ENCODE measurements at places on chromosomes 1 and 21.
A peak's percentile ranks its signal among the peaks of the same experiment; 100 is the strongest.

DNA sequence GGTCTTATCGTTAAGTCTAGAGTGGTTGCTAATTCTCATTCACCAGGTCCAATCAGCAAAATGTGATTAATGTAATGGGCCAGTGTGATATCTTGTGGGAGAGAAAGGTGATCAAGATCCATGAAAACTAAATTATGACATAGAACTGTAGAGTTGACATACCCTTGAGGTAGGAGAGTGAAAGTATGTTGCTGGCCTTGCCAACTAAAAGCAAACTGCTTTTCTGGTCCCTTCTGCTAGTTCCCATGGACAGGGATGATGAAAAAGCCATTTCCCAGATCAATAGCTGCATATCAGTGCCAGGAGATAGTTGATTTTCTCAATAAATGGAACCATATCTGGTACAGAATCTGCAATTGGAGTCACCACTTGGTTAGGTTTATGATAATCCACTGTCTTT, 65.8 kb downstream of the FH start:
- no peak for DNase-seq

DNA sequence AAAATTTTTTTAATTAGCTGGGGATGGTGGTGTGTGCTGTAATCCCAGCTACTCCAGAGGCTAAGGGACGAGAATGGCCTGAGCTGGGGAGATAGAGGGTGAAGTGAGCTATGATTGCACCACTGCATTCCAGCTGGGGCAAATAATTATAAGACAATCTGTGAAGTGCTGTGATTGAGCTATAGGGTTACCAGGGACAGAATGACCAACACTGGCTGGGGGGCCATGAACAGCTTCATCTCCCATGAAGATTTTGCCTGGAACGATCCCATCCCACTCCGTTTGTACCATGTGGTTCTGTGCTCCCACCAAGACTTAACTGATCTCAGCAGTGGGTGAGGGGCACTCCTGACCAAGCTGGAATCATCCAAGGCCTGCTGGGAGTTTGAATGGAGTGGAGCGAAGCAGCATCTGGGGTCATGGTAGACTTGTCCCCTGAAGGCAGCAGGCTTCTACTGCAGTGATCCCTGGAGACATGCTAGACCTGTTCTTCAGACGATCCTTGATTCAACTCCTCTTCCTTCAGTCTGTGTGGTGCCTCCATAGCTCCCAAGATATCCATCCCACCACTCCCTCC, 53.6 kb upstream of the CTPS1 start:
- no peak for DNase-seq

DNA sequence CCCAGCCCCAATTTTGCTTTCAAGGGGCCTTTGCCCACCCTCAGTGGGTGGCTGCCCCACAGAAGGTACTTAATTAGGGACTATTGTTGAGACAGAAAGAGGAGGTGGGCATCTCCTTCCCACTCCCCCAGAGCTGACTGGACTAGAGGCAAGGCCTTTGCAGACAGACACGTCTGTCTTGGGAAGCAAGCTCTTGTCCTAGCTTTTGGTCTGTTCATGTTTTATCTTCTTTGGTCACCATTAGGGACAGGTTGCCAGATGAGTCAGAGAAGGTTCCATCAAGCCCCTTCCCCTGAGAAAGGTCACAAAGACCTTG, 27.7 kb downstream of the PTAFR start:
- DNase-seq, result no peak

DNA sequence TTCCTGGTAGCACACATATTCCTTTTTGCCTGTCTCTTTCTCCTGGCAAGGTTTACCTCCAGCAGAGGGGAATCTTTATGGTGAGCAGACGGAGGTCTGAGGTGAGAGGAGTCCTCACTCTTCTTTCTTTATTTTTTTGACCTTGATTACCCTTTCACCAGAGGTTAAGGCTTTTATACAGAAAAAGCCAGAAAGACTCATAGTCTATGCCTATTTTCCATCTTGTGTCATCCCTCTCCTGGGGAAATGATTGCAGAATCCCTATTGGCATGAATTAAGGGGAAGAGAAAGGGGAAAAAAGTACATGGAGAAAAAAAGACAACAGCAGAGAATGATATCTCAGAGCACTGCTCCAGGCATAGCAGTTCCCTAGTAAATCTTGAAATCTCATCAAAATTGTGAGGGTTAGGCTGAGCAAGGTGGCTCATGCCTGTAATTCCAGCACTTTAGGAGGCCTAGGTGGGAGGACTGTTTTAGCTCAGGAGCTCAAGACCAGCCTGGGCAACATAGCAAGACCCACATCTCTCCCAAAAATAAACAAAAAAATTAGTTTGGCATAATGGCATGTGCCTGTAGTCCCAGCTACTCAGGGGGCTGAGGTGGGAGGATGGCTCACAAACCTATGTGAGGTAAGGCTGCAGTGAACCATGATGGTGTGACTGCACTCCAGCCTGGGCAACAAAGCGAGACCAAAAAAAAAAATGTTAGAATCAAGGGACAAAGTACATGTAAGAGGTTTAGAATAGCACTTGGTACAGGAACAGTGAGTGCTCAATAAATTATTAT, 1.2 kb upstream of the XPR1 start:
- DNase-seq, result no peak

GRCh38 chr1:231926340-231926739, 299.8 kb downstream of the DISC1 start:
- DNase-seq, result no peak

DNA sequence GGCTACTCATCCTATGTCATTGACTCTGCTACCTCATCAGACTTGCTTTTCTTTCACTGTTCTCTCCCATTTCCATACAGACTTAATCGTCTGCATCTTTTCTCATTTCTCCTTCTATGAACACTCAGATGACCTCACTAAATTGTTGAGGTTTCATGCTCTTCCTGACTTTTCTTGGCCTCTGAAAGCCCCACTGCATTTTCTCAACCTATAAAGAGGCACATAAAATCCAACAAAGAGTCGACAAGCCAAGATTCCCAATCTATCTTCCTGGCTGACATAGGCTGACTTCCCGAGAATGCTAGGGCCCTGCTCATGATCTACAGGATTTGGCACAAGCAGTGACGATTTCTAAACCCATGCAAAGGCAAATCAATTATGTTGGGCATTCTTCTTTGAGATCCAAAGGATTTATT, 280.8 kb upstream of the DPYD start:
- no peak for DNase-seq

GRCh38 chr21:32181457-32181856, 97.4 kb downstream of the MIS18A start:
- no peak for DNase-seq

DNA sequence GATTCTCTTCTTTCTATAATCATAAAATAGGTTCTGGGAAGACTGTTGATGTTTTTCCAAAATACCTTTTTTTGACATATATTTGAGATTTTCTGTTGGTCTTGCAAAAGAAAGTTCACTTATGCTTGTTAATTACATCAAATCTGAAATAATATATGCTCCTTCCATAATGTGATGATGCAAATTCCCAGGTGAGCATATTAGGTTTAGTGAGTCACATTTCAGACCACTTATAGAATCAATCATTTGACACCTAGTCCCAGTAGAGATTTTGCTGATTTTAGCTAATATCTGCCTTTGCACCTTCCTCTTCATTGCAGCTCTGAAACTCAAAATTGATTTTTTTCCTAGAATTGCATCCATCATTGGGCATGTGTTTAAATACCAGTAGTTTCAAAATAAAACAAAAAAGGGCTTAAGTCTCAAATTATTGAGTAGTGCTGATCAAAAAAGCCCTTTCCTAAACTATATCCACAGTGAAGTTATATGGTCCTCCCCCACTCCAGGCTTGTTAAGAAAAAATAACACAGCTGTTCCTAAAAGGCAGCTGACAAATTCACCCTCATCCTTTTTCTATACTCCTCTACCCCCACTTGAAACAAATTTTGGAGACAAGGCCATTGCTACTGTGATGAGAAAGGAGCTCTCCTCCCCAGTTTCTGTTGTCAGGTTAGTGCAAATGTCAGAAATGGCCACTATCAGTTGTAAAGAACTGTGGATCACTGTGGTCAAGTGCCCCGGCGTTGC, 37.1 kb upstream of the KCNQ4 start:
- no peak for DNase-seq

- DNase-seq, result no peak
Observed at GRCh38 chr1:181516706-181517105, 33.4 kb downstream of the CACNA1E start.

- DNase-seq, result no peak
Observed at GRCh38 chr1:29333008-29333407, 96.7 kb downstream of the PTPRU start.

GRCh38 chr1:208803011-208803811, 559.0 kb upstream of the PLXNA2 start:
- peak; percentile 2 for DNase-seq

GRCh38 chr1:12709091-12709491, 6.8 kb upstream of the AADACL3 start:
- no peak for DNase-seq

DNA sequence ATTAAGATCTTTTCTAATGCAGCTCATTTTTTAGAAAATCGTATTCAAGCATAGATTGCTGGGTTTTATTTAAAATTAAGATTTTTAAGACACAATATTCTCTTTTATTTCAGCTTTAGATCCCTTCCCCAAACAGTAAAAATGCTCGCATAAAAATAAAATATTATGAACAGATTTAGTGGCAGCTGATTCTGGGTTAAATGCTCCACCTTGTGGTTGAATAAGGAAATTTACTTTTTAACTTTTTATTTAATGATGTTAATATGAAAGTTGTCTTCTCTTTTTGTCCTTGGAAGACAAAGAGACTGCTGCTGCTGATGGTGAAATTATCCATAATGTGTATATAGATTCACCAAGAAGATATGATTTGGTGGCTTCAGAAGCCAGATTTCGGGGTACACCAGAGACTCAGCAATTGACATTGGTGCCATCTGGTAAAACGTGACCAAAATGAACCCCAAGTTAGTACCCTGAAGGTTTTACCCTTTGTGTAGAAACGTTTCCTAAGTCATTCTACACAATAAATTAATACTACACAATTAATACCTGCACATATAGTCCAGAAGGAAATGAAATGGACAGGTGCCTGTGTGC, 128.0 kb downstream of the ADAMTS1 start:
- peak; percentile 29 for DNase-seq

DNA sequence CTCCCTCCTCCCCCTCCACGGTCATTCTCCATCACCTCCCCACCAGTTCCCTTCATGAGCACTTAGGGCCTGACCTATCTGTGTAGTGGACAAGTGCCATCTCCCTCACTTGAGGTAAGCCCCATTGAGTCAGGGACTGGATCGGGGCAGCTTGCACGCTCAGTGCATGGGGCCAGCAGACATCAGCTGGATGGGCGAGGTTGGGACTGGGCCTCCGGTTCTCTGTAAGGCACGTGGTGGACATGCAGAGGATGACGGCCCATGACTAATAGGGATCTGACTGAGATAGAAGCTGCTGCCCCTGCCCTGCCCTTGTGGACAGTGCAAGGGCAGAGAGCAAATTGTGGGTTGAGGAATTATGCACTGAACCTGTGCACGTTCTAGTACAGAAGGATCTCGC, 120.4 kb upstream of the C1orf174 start:
- no peak for DNase-seq

DNA sequence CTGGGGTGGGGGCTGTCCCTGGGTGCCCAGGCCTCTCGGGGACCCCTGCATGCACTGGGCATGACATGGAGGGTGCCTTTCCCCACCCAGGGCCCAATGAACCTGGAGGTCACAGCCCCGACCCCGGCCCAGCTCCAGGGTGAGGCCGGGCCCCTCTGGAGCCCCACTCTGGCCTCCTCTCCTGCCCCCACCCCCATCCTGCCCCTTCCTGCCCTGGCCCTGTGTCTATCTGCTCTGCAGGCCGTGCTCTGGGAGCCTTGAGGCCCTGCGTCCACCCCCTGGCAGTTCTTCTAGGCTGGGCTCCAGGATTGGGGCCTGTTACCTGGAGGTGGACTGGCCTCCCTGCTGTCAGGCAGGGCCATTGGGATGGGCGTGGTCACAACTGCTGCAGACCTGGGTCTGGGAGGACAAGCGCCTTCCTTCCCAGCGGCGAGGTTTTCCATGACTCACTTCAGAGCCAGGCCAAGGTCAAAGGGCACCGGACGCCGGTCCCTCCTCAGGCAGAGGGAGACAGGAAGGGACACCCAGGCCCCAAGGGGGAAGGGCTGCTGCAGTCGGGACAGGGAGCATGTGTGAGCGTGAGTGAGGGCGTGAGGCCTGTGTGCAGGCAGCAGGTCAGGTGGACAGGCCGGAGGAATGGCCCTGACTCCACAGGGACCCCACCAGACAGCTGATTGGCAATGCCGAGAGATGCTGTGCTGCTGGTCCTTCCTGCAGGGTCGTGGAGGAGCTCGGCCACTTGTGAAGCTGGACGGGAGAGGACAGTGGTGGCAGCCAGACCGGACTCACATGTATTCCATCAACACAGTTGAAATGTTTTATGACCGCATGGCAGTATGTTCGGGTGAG, 31.1 kb upstream of the POFUT2 start:
- no peak for DNase-seq

DNA sequence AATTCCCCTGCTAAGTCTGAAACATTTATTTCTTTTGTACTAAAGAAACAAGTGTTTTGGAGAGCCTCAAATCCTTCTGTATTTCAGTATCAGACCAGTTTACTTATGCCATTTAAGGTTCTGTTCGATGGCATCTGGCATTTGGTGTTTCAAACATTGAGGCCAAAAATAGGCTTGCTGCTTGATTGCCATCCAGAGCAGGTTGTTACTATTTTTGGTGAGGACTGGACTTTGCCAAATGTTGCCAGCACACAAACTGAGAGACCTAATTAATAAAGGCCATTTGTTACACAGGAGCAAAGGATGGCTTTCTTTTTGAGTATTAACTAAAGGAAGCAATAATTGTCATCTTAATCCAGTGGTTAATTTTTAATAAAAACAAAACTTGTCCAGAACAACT, 26.2 kb downstream of the VPS45 start:
- no peak for DNase-seq

- no peak for DNase-seq
Observed at GRCh38 chr21:42747746-42748351, 94.4 kb downstream of the PDE9A start.

DNA sequence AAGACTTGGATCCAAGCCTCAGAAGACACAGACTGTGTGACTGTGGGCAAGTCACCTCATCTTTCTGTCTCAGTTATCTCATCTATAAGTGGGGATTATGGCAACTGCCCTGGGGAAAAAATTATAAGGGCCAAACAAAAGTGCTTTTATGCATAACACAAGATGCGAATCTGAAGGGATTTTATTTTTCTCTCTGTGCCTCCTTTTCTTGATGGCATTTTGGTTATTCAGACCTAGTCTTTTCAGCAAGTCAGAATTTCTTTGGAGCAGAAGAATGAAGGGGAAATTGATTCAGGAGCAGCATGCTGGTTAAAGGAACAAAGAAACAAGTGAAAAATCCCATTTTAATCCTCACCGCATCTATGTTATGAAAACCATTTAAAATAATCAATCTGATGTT, 86.9 kb downstream of the PBX1 start:
- no peak for DNase-seq

DNA sequence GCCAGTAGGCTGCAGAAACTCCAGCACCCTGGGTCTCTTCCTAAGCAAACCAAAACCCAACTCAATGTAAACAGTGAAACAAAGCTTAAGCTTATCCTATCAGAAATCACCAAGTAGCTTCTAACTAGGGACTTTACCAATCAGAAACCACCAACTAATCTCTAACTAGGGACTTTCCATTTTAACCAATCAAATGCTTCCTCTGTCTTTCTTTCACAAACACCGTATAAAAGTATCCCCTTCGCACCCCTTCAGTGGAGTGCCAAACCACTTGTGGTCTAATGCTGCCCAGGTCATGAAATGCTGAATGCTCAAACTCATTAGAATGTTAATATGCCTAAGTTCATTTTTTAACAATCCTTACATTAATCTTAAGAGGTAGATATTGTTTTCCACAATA, 250.5 kb upstream of the DUSP10 start:
- DNase-seq, result no peak

GRCh38 chr1:246726881-246727280, 2.7 kb downstream of the SCCPDH start:
- DNase-seq, result peak; percentile 7
